Activated T-cell treated with anti-CD3 and anti-CD28 coated beads for 1 hour (primary cell): ENCODE measurements at places on chromosomes 2 and 18.

DNA sequence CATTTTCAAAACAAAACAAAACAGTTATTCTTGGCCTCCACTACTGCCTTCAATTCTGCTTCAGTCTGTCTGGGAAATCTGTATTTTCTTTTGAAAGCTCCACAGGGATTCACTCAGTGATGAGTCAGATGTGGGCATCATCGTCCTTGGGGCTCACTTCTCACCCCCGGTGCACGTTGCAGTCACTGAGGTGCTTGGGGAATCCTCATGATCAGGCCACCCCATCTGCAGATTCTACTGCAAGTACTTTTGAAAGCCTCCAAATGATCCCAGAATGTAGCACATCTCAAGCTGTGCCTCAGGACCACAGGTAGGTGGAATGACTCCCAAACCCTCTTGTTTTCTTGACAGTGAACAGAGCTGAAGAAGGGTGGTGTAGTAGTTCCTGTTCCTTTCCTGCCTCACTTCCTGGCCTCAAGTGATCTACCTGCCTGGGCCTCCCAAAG is 34.3 kb downstream of the LPIN2 start:
- DNase-seq, result no peak

DNA sequence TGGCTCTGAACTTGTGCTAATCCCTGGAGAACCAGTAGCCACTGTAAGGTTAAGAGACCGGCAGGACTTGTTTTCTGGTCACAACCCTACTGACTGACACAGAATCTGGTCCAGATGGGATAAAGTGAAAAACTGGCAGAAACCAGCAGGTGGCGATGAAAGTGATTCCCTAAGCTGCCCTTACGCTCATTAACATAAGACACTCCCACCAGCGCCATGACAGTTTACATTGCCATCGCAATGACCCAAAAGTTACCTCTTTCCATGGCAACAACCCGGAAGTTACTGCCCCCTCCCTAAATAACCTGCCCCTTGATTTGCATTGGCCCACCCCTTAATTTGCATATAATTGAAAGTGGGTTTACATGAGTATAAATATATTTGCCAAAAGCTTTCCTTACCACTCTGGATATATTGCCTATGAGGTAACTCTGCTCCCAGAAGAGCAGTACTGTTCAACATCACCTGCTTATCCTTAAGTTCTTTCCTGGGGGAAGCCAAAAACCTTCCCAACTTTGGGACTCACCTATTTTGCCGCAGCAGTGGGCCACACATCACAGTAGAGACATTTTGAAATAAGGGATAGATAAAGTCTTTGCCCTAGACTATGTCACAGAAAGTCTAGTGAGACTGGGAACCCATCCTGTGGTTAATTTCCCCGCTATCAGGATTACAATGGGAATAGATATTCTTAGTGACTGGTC is 35.8 kb upstream of the AFF3 start:
- no peak for DNase-seq

GRCh38 chr18:24373328-24373727 is 24.3 kb downstream of the OSBPL1A start:
- no peak for DNase-seq

- DNase-seq, result no peak
Measured at GRCh38 chr2:228197504-228197903, 16.0 kb upstream of the SPHKAP start.

DNA sequence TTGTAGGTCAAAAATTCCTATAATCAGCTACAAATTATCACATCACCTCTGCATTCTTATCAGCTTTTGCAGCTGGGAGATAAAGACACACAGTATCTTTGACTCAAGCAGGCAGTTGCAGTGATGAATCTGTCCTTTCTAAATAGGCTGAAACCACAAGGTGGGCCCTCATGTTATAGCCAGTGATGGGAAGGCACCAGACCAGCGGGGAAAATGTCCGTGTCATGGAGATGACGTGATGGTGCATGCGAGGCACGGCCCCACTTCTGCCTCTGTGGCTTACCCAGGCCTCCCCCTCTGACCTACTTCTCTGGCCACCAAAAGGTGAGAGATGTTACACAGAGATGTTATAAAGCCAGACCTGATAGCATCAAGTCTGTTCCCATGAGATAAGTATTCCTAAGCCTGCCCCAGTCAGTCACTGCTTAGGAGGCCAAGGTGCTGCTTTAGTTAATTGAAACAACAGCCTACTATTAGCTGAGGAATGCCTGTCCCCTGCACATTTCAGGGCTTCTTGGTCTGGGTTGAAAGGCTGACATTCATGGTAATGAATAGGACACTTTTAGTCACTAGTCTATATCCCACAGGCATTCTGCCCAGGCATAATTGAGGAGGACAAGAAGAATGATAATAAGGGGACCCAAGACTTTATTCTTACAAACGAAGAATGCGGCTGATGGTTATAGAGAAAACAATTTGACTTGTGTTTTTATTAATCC is 327.9 kb downstream of the LPIN1 start:
- no peak for DNase-seq

GRCh38 chr2:228840743-228841114 is 430.4 kb downstream of the PID1 start:
- no peak for DNase-seq

DNA sequence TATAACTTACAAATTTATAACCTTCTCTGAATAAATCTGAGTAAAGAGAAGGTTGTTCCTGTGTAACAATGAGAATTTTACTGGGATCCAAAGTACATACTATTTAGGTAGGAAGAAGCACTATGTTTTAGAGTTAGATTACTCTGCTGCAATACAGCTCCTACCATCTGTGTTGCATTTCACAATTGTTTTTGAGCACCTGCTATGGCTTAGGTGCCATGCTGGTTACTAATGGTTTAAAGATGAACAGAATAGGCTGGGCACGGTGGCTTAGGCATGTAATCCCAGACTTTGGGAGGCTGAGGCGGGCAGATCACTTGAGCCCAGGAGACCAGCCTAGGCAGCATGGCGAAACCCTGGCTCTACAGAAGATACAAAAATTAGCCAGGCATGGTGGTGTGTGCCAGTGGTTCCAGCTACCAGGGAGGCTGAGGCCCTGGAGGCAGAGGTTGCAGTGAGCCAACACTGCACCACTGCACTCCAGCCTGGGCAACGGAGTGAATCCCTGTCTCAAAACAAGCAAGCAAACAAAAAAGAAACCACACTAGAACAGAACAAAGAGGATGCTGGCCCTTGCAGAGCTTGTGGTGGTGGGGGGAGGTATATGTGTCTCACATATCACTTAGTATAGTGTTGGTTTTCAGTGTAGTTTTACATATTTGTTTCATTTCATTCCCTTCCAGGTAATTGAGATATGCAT is 56.7 kb downstream of the SPTBN1 start:
- no peak for DNase-seq

DNA sequence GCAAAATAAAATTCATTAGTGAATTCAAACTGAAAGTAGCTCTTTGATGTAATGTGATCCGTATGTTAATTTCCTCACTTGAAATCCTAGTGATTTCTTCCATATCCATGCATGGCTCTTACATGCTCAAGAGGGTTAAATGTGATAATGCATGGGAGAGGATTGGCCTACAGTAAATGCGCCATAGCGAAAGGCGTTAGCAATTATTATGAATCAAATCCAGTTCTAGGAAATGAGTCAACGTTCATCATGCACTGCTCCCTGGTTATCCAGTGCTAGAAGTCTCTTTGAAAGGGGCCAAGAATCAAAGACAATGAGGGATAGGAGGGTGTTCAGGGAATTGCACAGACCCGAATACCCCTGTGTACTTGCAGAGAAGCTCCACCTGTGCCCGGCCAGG is 101.4 kb upstream of the RASGRP3 start:
- no peak for DNase-seq
